Activated CD8-positive, alpha-beta memory T cell treated with anti-CD3 and anti-CD28 coated beads for 1 hour (primary cell): ENCODE measurements at places on chromosomes 2 and 18.

DNA sequence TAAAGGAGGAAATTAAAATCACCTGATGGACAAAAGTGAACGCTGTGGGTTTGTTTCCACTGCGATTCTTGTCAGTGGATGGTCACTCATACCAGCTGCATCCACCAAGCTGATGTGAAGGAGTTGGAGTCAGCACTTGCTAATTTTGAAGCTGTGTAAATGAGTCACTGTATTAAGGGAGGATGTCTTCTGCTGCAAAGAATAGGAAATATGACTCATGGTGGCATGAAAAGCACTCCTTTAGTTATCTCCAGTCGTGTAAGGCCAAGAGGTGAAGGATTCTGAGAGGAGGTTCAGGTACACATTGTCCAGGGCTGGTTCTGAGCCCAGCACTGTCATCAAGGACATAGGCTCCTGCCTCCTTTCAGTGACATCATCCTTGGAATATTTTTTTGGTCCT lies 71.7 kb upstream of the SKOR2 start:
- no peak for DNase-seq

DNA sequence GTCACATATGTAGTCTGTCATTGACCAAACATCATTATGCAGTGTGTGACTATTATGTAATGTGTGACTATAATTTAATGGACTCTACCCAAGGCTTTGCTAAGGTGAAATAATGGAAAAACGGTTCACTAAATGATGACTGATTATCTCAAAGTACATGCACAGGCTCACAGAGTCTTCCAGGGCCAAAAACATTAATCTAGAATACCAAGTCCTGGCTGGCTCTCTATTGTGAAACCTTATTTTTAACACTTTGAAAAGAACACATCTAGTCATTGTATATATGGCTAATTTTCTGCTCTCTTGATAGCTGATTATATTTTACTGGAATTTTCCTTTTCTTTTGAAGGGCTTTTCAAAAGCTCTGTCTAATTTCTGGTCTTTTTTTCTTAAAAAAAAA lies 102.9 kb upstream of the THUMPD2 start:
- no peak for DNase-seq

DNA sequence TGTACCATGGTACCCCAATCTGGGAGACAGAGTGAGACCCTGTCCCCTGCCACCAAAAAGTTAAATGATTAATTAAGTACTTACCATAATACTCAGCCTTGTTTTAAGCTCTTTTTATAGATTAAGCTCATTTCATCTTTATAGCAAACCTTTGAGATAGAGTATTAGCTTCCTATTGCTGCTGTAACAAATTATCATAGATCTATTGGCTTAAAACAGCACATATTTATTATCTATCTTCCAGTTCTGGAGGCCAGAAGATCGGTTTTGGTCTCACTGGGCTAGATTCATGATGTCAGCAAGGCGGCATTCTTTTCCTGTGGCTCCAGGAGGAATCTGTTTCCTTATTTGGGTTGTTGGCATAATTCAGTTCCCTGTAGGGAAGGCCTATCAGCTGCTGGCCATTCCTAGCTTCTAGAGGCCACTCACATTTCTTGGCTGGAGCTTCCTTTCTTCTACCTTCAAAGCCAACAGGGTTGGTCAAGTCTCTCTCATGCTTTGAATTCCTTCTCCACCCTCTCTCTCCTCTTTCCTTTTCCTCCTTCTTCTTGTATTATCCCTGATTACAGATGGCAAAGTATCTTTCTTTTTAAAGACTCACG lies 13.7 kb upstream of the GREB1 start:
- no peak for DNase-seq

DNA sequence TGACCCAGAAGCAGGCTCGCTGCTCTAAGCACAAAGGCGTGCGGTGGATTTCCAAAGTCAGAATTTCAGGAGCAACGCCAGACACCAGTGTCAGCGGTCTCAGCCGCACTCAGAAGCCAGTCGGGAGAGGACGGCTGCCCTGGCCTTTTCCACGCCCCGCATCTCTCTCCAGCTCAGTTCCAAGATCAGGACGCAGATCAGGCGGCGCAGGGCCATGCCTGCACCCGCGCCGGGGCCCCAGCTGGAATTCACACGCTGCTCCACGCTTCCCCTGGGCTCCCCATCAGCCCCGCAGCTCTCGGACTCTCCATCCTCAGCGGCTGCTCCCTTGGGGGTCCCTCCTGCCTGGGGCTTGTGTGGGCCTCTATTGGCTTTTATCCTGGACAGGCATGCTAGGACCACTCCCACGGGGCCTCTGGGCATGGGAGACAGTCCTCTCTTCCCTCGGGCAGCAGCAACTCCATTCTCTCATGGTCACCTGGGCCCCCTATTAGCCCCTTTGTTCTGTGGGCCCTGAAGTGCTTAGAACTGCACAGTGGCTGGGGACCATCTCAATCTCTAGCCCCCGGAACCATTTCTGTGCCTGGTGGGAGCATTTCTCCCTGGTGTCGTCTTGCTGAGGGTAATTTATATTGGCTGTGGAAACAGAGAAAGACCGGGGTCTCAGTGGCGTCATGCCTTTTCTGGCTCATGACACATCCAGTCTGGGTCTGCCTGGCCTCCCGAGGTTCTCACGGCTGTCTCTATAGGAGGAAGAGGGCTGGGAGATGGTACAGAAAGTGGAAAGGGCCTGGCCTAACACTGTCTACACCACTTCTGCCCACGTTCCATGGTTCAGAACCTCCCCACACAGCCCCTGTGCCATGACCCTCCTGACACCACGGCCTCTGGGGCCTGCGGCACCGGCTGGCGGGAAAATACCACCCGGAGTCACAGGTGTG lies 14.9 kb upstream of the TMEM18 start:
- DNase-seq: no peak

DNA sequence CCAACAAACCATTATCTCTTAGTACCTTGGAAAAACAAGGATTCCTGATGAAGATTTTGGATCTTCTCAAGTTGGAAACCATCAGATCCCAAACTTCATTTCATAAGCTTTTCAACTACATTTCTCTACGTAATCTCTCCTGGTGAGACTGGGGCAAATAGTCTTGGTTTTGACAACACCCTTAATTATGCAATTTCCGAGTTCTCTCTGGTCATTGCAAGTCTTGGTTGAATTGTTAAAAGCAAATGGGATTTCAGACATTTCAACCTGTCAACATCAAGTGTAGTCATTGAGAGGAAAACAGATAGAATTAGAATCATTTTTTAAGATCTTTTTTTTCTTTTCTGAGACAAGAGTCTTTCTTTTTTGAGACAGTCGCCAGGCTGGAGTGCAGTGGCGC lies 26.2 kb downstream of the KLF7 start:
- DNase-seq: no peak

DNA sequence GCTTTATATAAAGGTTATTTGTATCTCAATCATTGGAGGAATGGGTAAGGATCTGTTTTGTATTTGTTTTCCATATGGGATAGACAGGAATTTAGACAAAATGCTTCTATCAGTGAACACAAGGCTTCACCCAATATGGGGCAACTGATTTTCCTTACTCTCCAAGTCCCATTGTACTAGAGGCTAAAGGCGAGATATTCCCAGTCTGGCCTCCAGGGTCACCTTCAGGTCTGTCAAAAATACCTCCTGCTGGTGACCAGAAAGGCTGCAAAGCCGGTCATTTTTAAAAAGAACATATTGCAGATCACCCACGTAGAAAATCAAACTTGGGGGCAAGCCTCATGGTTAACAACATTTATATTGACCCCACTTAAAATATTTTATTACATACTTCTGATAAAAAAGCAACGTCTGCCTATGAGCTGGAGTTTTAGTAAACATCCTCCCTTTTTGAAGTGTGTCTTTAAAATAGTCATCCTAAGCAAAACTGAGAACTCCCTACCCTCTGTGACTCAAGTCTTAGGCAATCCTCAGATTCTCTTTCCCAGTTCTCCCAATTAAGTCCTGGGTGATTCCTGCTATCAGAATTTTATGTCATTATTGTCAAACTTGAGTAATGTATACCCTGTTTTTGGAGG lies 276.6 kb downstream of the MREG start:
- no peak for DNase-seq

DNA sequence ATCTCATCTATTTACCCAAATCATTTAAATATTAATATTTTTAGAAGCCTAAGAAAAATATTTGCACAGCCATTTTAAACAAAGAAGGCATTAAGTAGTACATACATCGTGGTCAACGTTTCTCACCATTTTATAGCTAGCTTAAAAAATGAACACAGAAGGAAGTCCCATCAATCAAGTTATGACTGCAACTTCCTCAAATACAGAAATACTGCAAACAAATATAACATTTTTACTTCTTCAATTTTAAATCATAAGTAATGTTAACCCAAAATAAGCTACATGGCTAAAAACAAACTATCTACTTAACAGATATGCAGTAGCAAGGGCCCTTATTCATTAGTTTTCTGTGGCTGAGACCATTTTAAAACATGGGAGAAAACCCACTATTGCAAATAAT lies 30.6 kb downstream of the ITSN2 start:
- no peak for DNase-seq

DNA sequence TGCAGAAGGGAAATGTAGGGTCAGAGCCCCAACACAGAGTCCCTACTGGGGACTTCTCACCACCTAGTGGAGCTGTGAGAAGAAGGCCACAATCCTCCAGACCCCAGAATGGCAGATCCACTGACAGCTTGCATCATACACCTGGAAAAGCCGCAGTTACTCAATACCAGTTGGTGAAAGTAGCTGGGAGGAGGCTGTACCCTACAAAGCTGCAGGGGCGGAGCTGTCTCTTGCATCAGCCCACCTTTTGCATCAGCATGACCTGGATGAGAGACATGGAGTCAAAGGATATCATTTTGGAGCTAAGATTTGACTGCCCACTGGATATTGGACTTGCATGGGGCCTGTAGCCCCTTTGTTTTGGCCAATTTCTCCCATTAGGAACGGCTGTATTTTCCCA lies 237.3 kb downstream of the CALCRL start:
- no peak for DNase-seq

- DNase-seq: no peak
Observed at GRCh38 chr2:48016225-48017019, 110.1 kb upstream of the FBXO11 start.

DNA sequence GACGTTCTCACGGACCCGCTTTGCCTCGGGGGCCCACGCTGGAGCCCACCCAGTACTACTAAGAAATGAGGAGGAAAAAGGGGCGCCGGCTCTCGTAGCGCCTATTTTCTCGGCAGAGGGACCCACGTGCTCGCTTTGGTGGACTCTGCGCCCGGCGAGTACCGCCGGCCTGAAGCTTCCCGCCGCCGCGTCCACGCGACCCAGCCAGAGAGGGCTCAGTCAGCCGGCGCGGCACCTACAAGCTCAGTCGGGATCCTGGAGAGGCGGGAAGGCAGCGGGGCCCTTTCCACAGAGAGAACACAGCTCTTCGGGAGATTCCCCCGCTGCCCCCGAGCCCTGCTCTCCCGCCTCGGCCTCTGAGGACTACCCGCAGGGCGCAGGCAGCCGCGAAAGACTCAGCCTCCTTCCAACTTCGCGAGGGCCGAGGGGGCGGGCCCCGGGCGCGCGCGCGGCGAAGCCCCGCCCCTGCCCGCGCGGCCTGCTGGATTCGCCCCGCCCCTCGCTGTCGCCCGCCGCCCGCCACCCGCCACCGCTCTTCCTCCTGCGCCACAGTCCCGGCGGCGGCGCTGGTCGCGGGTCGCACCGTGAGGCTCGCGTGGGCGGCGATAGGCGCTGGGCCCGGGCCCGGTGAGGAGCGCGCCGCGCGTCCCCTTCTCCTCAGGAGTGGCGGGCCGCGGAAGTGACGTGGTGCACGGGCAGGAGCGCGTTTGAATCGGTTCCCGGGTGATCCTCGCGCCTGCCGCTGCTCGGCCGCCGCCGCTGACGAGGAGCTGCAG lies at the start of gene SMCHD1:
TSS of gene SMCHD1 (plus strand) at position 549 of the 776 bp plus-strand sequence. CDS start 350 bp downstream, outside the sequence.
- peak; percentile 65 for DNase-seq

GRCh38 chr2:140234116-140234515 lies 1453.9 kb upstream of the NXPH2 start:
- no peak for DNase-seq

GRCh38 chr2:201891676-201892075 lies 85.3 kb downstream of the CDK15 start:
- no peak for DNase-seq

DNA sequence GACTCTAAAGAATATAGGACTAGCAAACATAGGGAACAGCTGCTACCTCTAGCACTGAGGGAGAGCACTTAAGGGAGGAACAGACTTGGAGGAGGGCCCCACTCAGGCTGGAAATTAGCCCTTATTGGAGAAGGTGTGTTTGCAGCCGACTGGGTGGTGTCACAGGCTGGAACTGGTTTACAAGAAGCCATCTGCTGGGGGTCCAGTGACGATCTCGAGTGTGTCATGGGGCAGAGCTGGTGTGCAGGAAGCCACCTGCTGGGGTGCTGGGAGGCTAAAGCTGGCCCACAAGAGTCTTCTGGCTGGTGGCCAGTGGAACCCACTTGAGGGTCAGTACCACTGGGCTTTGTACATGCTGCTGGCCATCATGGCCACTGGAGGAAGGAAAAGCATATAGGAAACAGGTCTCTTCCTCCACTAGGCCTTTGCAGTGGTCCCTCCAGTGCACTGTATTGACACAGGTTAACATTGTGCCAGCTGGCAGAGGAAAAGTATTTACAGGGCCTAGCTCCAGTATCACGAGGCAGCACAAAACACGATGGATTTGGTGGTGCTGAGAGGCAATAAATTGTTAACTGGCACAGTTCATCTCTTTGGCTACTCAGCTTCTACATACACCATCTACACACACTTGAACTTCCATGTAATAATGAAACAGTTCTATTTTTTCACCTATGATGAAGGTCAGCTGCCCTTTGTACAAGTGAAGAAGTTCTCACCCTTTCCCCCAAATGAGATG lies 43.6 kb downstream of the MAP3K20 start:
- no peak for DNase-seq

DNA sequence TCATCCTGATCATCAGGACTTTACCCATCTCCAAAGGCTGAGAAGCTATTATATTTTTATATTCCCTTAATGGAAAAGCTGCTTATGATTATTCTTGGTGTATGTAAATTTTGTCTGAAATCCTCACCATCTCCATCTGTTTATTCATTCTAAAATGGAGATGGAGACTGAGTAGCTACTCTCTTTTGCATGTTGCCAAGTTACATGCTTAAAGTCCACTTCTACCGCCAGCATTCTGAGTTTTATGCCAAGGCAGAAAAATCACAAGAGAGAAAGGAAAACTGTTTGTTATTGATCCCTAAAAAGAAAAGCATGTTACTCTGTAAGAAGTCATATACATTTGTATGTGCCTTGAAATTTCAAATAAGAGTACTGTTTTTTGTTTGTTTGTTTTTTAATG lies 94.4 kb upstream of the NOSTRIN start:
- no peak for DNase-seq
